ENCODE measurements at places on chromosomes 1 and 21.
A peak's percentile ranks its signal among the peaks of the same experiment; 100 is the strongest.

GRCh38 chr21:43969115-43969444 lies 43.0 kb upstream of the TRAPPC10 start:
- DNase-seq, result no peak

DNA sequence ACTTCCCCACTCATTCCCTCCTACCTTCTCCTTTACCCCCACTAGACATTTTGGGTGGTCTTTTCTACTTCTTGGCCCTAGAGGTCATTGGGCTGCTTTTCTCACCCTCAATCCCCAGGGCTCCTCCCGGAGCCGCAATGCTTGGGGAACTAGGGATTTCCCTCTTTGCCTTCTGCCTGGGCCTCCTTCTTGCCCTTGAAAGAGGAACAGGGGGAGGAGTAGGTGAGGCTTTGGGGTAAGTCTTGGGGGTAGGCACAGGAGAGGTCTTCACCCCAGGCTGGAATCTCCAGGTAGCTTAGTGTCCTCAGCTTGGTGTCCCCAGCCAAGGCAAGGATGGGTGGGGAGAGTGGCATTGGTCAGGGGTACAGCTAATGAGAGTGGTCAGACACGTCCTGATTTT lies 56.2 kb upstream of the EPS8L3 start:
- DNase-seq, result no peak

- peak; percentile 11 for DNase-seq
These were observed 5.5 kb upstream of the RGS21 start for GRCh38 chr1:192311281-192311680.

DNA sequence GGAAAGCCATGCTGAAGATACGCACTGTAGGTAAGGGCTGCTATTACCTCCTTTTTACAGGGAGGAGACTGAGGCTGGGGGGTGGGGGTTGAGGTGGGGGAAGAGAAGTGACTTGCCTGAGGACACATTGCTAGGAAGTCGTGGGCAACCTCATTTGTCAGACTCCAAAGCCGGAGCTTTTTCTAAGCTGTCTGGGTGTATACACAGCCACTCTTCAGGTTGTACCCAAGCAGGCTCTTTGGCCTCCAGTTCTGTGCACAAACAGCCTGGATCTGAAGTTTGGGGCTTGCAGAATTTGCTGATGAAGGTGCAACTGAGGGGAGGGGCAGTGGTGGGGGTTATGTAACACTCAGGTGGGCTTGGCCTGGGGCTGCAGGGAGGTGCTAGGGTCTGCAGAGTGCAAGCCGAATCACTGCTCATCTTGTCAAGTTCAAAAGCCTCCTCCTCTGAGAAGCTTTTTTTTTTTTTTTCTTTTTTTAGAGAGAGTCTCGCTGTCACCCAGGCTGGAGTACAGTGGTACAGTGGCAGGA lies 16.9 kb downstream of the TINAGL1 start:
- DNase-seq, result no peak

DNA sequence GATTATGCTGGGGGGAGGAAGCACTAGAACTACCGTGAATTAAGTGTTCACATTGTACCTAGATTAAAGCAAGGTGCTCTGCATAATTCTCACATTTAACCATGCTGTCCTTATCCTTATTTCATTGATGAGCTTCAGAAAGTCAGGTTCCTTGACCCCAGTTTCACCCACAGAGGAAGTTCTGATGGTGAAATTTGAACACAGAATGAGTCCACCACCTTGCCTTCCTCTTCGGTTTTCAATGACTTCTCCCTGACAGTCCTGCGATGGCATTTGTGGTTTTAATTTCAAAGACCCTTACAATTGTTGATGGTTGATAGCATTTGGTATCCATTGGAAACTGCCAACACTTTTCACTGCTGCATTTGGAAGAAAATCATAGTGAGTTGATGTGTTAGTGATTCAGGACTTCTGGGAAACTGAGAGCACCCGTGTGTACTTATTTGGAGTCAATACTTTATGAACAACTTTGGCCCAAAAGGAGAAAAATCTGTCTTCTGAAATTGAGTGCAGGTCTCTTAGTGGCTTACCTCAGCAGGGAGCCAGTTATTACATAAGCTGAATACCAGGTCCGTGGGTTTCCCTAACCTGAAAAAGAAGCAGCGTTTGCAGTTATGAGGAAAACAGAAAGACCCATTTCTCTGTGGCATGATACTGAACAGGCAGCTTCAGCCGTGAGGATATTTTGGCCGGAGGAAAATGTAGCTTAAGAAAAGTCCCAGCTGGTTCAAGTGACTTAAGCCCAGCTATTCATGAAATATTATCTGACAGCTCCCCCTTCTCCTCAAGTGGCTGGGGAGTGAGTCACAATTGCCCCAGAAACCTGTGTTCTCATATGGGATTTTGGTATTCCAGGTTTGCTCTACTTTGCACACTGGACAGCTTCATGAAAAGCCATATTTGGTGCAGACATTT lies 47.5 kb downstream of the ROR1 start:
- DNase-seq, result no peak

GRCh38 chr1:30135698-30136097 lies 587.7 kb downstream of the MATN1 start:
- DNase-seq, result no peak

DNA sequence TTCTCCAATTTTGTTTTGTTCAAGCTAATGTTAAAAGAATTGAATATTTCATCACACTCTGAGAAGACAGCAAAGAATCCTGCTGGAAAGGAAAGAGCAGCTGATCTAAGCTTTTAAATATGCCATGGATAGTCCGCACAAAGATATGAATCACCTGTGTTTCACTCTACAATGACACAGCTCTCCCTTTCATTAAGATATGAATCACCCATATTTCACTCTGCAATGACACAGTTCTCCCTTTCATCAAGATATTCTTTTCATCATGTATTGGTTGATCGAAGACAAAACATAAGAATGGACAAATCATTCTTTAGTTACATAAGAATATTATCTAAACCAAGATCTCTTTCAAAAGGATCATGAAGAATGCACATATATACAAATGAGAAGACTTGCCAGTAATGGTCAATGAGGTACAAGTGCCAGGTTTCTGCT lies 367.3 kb downstream of the SMYD3 start:
- DNase-seq, result no peak

DNA sequence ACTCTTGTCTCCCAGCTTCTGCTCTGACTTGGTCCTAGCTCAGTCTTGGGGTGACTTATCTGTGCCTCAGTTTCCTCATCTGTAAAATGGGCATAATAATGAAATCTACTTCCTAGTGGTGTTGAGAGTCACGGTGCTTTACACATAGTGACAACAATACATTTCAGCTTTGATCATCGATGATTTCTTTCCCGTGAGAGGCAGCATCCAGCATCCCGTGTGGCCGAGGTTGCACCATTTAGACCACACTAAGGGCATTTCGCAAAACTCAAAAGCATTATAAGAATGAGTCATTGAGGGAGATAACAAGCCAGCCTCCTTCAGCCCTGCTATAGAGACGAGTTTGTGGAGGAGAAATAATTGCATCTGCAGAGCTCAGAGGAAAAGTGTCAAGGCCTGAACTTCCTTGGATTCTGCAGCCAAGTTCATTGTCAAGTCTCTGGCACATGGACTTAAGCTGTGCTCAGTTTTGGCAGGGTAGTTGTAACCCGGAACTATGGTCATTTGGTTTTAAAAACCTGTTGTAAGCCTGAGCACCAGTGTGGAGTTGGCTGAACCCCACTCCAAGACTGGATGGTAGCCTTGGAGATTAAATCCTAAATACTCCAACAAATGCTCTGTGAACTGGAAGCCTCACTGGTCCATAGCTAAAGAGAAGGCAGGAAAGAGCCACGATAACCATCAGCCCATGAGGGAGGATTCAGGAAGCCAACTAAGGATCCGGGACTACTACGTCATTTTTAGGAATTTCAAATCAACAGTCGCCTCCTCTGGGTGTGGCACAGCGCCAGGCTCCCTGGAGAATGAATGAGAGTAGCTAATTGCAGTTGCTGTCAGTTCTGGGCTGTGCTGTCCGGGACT lies 64.2 kb downstream of the TCP10L start:
- DNase-seq, result no peak

GRCh38 chr1:41226815-41227434 lies 15.2 kb downstream of the SCMH1 start:
- no peak for DNase-seq

DNA sequence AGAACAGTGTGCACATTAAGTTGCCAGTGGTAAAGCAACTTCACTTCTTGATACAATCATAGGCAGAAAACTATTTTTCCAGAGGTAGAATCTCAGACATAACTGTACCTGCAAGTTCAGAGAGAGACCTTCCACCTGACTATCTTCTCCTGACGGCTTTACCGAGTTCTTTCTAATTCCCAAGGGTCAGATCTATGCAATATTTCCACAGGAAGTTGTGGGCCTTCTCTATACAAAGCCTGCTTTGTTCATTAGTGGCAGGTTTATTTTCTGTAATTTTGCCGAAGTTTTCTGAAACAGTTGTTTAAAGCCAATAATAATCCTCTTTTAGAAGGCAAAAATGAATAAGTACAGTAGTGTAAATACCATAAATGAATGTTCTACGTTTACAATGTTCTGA lies 58.2 kb upstream of the RCC1 start:
- no peak for DNase-seq

DNA sequence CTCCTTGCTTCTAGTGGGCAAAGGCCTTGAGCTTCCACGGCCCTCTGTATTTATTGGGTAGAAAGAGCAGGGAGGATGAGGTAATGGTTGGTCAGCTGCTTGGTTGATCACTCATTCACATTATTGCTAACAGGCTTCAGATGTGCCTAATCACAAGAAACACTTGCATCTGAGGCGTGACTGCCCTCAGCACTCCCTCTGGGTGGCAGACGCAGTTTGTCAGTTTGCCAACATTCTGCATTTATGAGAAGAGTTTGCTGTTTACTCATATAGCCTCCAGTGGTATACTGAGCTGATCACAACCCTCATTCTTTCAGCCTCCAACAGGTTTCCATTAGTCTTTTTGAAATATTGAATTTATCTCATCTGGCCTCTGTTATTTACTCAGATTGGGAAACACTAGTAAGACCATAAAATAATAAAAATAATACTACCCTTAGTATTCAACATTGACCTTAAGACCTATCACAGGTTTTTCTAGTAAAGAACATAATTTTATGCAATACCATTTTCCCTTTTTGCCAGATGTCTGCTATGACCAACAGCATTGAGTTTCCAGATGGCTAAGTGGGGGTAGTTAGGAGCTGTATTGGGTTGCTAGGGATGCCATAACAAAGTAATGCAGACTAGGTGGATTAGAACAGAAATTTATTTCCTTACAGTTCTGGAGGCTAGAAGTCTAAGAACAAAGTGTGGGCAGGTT lies 53.3 kb downstream of the PTGFR start:
- DNase-seq, result no peak

- DNase-seq, result no peak
These were observed 6.6 kb upstream of the CD48 start for GRCh38 chr1:160718210-160718609.

DNA sequence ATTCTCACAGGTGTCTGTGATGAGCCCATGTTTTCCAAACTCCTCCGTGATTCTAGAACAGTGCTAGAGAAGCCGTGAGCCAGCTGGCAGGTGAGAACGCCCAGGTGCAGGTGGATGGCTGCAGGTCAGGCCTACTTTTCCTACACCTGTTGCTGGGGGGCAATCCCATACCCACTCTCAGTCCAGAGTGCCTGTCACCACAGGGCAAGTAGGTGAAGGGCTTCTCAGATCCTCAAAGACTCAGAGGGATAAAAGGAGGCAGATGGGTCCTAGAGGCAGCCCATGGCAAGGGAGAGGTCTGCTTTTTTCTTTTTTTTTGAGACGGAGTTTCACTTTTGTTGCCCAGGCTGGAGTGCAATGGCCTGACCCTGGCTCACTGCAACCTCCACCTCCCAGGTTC lies 50.7 kb upstream of the H6PD start:
- DNase-seq, result peak; percentile 42

- DNase-seq, result peak; percentile 88
These were observed 5.8 kb upstream of the SDHB start for GRCh38 chr1:17059391-17060305.

- DNase-seq, result no peak
These were observed 20.6 kb downstream of the ABCB10 start for GRCh38 chr1:229537894-229538293.

DNA sequence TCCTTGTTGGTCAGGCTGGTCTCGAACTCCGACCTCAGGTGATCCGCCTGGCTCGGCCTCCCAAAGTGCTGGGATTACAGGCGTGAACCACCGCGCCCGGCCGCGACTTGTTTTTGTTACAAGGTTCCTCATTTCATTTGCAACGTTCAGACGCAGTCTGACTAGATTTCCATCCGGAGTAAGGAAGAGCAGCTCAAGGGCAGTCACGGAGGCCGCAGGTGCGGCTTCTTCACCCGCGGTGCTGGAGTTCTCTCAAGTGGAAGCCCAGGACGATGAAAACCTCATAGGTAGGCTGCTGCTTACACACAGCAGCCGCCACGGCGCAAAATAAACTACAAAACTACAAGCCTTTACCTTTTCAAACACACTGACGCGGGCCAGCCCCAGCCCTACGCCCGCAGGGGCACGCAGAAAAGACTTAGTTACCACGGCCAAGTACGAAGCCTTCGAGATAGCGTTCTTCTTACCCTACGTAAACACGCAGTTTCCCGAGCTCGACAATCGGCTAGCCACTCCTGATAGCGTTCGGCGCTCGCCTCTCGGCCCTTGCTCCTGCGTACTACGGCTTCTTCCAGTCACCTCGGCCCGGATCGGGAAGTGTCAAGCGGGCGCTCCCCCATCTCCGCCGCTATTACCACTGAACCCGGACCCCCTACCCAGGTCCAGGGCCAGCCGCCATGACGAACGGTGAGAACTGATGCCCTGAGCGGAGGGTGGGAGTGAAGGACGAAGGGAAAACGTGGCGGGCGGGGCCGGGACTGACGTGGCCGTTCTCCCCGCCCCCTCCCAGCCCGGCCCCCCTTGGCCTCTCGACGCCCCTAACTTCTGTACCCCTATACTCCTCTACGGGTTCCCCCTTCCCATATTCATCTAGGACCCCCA lies at the start of gene TMEM167B:
Gene TMEM167B, plus strand, starts transcription at position 569 of the 882 bp plus-strand sequence. Its CDS starts 109 bp downstream, at position 678.
- DNase-seq, result peak; percentile 98

- DNase-seq, result no peak
These were observed 3.4 kb upstream of the RGS16 start for GRCh38 chr1:182607566-182607965.

DNA sequence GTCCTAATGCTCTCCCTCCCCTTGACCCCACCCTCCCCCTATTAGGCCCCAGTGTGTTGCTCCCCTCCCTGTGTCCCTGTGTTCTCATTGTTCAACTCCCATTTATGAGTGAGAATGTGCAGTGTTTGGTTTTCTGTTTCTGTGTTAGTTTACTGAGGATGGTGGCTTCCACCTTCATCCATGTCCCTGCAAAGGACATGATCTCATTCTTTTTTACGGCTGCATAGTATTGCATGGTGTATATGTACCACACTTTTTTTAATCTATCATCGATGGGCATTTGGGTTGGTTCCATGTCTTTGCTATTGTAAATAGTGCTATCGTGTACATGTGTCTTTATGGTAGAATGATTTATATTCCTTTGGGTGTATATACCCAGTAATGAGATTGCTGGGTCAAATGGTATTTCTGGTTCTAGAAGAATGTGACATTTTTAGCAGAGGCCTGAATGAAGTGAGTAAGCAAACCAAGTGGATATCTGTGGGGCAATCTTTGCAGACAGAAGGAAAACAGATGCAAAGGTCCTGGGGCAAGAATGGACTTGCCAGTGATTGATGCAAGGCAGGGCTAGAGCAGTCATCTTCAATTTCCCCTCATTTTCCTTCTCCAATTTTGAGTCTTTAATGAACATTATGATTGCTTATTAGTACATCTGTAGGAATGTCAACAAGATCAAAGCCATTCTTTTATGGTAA lies 50.2 kb downstream of the UBE4B start:
- no peak for DNase-seq

GRCh38 chr1:89041119-89041641 lies 18.5 kb upstream of the GBP3 start:
- DNase-seq, result no peak

GRCh38 chr1:214553142-214553710 lies 1.8 kb upstream of the PTPN14 start:
- peak; percentile 77 for DNase-seq

GRCh38 chr1:24919791-24920532 lies 10.1 kb downstream of the RUNX3 start:
- no peak for DNase-seq
